Foreskin fibroblast (primary cell): ENCODE measurements at places on chromosomes 2 and 18.

- no peak for DNase-seq
Measured at GRCh38 chr2:221097568-221097915, 474.6 kb downstream of the EPHA4 start.

DNA sequence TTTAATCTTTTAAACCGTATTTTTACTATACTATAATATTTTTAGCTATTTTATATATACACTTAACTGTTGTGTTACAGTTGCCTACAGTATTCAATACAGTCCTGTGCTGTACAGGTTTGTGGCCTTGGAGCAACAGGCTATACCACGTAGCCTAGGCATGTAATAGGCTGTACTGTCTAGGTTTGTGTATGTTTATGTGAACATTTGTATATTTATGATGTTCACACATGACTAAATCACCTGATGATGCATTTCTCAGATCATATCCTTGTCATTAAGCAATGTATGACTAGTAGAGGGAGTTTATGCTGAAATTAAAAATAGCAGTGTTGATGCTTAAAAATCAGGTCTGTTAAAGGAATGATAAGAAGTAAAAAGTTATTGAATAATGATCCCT lies 92.3 kb upstream of the RANBP2 start:
- DNase-seq: no peak

DNA sequence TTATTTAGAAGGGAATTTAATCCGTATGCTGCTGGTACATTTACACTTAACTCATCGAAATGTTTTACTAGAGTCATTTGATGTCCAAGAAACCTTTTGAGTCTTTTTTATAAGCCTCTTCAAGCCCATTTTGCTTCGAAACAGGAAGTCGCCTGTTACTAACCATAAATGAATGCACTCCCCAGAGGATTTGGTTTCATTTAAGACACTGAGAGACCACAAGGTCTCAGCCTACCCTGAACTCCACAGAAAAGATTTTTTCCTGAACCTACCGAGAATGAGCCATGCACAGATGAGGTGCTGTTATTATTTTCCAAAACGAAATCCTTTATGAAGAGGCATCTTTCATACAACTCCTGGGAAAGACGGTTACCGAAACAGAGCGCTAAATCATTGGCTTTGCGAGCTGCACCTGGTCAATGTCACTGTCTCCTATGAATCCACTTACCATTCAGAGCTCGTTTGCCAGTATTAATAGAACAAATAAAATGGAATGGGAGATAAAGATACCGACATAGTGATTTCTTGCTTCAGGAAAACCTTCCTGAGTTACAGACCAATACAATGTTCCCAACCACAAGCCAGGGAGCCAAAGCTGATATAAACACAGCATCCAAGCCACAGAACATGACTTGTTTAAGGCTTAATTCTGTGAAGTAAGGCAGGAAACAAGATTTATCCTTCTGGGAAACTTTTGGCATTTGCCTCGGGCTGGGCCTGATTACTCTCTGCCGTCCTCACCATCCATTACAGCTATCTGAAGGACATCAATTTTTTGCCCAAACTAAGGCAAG lies 382.1 kb downstream of the OSR1 start:
- DNase-seq: peak; percentile 95

GRCh38 chr2:8889978-8890377 lies 52.6 kb upstream of the KIDINS220 start:
- peak; percentile 10 for DNase-seq

DNA sequence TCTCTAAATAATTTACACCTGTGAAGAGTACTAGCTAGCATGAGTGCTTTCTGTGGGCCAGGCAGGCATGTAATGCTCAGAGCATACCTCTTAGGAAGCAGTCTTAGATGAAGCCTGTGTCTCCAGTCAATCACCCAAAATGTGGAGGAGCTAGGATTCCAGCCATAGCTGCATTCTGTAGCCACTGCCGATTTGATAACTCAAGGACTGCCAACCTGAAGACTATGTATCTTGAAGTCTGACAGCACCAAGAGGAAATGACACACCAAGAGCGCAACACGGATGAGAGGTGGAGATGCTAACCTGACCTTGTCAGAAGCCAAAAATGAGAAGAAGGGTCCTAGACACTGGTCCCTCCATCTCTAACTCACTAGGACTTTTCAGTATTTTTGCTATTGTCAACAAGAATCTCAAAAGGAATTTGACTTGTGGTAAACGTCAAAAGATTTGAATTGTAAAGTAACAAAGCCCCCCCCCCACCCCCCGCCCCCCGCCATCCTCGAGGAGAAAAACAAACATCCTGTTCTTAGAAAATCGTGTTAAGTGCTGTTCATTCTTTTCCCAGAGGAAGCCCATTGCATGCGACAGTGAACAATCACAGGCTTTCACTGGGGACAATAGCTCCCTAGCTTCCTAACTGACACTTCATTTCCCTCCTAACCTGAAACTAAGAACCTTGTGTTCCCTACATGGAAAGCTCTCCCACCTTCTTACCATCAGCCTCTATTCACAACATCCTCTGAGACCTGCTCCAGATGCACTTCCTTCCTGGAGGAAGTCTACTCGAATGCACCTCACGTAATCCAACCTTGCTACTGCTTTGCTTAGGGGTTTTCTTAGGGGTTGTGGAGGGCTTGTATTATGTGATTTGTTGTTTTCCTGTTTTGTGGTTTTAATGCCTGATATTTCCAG lies 14.7 kb downstream of the CDC42EP3 start:
- DNase-seq: no peak

GRCh38 chr2:160305081-160305750 lies 105.1 kb upstream of the ITGB6 start:
- peak; percentile 83 for DNase-seq

- peak; percentile 5 for DNase-seq
Measured at GRCh38 chr2:131394147-131394931, 30.4 kb upstream of the RAB6D start.

DNA sequence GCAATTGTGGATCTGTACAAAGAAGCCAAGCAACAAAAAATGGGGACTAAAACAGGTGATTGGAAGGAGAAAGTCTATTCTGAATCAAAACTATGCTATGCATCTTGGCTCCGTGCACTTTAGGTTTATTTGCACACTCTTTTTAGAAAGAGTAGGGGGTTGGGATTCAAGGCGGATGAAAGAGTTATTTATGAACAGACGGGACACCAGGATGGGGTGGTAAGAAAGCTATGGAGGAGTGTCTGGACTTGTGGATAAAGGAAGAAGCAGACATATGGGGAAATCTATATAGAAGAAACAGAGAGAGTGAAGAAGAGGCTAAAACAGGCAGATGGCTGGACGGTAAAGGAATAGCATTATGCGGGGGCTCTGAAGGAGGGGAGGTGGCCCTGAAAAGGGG lies 57.8 kb downstream of the TCF4 start:
- no peak for DNase-seq
